Bronchus fibroblast of lung (primary cell): ENCODE measurements at places on chromosomes 1 and 21. TPM values are rescaled to one million over a fixed set of nuclear protein-coding genes. Genes with fewer than 3 reads are reported as not detected.

PDIK1L gene
- total RNA-seq, result 1.3 and 1.8 TPM in 2 replicates

ASCL5 gene
- total RNA-seq, result under 0.01 TPM in 1 of 2 replicates, not detected in the other

CFAP141 gene
- total RNA-seq, result not detected in 2 replicates

MNDA gene
- not detected in 2 replicates for total RNA-seq

TTC39A gene
- 0.30 TPM in 1 of 2 replicates, not detected in the other for total RNA-seq

CCDC18 gene
- total RNA-seq, result 6.7 and 15.3 TPM in 2 replicates

SLC44A5 gene
- under 0.01 TPM in 1 of 2 replicates, not detected in the other for total RNA-seq

PRRX1 gene
- total RNA-seq, result 57.8 and 78.7 TPM in 2 replicates

NTMT2 gene
- total RNA-seq, result not detected in 2 replicates

RNF11 gene
- 42.2 and 43.3 TPM in 2 replicates for total RNA-seq

NRIP1 gene
- 10.4 and 14.1 TPM in 2 replicates for total RNA-seq

ETNK2 gene
- total RNA-seq, result 7.9 and 8.3 TPM in 2 replicates

TRMT1L gene
- 10.3 and 15.5 TPM in 2 replicates for total RNA-seq

KRTAP12-2 gene
- not detected in 2 replicates for total RNA-seq

HRNR gene
- total RNA-seq, result not detected in 2 replicates

GSTM2 gene
- total RNA-seq, result 17.7 and 19.0 TPM in 2 replicates

VWA5B1 gene
- not detected in 2 replicates for total RNA-seq

HAPLN2 gene
- not detected in 2 replicates for total RNA-seq
